ENCODE measurements at places on chromosomes 12 and 14.

GRCh38 chr14:52944254-52944653, 6.6 kb downstream of the FERMT2 start:
- no peak for DNase-seq

DNA sequence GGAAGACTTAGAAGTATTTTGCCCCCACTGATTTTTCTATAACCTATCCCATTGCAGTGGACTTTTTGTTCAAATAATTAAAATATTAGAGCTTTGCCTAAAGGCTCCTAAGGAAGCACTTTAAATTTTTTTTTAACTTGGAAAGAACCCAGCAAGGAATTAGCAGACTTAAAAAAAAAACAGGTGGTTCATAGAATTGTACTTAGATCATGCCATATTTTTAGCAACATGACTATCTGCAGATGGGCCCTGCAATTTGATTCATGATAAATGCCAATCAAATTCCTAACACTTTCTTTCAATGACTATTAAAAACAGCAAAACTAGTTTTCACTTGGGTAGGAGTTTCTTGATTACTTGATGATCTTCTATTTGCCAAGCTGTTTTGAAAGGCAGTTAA, 11.5 kb downstream of the ADAMTS20 start:
- DNase-seq = no peak

- DNase-seq = no peak
Observed at GRCh38 chr12:52573743-52574142, at the start of gene KRT74. Gene KRT74, minus strand, starts transcription at chr12:52573843. Its CDS starts 66 bp downstream, at chr12:52573777.

DNA sequence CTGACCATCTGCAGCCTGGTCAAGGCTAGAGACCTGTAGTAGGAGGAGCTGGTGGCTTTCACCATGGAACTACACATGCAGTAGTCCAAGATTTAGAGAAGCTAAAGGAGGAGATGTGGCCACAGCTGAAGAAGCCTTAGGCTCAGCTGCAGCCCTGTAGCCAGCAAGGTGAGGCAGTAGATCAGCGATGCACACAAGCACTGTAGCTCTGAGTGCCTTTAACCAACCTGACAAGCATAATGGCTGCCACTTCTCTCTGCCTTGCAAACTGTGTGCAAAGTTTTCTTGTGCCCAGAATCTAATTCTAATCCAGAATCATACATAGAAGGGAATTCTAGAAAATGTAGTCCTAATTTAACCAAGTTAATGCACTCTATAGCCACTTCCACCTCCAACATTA, 159.0 kb upstream of the ARID2 start:
- no peak for DNase-seq

DNA sequence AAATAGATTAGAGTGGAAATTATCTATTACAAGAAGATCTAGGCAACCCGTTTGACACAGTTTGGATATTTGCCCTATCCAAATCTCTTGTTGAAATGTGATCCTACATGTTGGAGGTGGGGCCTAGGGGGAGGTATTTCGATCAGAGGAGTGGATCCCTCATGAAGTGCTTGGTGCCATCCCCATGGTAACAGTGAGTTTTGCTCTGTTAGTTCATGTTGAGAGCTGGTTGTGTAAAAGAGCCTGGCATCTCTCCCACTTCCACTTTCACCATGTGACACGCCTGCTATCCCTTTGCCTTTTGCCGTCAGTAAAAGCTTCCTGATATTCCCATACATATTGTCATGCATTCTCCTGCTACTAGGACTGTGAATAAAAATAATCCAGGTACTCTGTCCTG, 66.4 kb upstream of the FLRT2 start:
- DNase-seq = no peak

GRCh38 chr14:45434221-45434620, 181.2 kb upstream of the MIS18BP1 start:
- DNase-seq = no peak

GRCh38 chr12:109925185-109925840, 25.2 kb downstream of the TCHP start:
- peak; percentile 10 for DNase-seq

DNA sequence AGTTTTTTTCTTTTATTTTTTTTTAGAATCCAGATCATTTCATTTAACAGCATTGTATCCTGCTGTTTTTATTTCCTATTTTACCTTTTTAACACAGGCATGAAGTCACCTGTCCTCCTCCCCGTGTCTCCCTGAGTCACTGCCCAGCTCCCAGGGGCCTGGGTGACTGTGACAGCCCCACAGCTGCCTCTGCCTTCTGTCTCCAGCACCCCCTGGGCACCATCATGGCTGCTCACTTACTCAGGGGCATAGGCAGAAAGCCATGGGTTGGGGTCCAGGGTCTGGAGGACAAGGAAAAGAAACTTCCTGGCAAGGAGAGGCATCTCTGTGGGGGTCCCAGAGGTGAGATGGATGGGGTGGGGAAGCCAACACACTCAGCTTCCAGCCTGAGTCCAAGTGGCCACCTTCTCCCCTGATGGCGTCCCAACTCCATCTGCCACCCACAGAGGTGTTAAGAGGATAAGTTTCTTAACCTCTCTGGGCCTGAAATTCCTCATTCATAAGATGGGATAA, 25.3 kb downstream of the TMEM63C start:
- no peak for DNase-seq

- DNase-seq = peak; percentile 29
Observed at GRCh38 chr12:126384026-126384564, 1318.9 kb downstream of the AACS start.

GRCh38 chr14:100332071-100332639, 9.0 kb downstream of the SLC25A47 start:
- no peak for DNase-seq

GRCh38 chr12:47343684-47344567, 264.2 kb upstream of the AMIGO2 start:
- DNase-seq = no peak

DNA sequence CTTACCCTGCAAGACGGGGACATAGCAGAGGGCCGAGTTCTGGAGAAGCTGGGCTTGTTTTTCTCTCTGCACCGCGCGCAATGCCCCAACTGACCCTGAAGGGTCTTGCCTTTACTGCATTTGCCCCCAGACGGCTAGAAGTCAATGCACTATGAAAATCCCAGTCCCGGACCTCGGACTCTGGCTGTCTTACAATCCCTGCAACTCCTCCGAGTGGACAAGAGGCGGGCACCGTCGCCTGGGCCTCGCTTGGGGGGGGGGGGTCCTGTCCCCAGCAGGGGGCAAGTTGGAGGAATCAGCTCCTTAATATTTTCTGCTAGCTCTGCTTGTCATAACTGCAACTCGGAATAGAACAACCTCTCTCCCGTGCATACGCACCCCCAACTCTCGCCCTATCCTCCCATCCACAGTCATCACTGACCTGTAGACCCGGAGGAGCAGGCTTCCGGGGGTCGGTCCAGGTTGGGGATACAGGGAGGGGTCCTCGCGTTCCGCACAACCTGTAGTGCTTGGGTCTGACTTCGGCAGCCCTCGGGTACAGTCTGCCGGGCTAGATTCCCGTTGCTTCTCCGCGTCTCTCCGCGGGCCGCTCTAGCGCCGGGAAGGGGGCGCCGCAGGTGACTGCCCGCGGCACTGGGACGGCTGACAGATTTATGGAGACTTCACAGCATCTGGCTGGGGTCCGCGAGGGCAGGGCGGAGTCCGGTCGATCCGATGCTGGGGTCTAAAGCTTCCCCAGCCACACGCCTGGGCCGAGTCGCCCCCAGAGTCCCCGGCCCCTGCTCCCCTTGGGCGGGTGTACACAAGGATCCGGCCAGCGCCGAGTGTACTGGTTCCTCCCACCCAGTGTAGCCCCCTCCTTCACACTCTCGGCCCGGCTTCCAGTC, 3.3 kb upstream of the PAX9 start:
- peak; percentile 46 for DNase-seq

GRCh38 chr14:22512106-22512814, 76.8 kb downstream of the DAD1 start:
- DNase-seq = no peak

DNA sequence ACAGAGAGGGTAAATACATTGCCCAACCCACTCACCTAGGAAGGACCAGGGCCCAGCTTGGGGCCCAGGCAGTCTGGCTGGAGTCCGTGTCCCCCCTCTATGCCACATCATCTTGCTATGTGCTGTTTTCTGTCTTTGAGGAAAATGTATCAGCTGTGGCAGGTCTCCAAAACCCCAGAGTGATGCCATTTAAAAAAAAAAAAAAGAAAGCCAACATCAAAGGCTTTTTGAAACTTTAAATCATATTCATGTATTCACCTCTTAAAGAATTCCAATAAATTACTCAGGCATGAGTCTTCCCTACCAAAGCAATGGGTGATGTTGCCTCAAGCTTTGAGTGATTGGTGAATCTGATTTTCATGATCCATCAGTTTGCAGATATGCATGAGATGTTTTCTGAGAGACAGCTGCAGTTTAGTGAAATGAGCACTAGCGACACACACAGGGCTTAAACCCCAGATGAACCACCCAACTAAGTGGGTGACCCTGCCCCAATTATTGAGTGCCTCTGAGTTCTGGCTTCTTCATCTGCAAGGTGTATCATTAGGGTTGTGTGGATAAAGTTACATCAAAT, 6.1 kb downstream of the KRT81 start:
- no peak for DNase-seq

DNA sequence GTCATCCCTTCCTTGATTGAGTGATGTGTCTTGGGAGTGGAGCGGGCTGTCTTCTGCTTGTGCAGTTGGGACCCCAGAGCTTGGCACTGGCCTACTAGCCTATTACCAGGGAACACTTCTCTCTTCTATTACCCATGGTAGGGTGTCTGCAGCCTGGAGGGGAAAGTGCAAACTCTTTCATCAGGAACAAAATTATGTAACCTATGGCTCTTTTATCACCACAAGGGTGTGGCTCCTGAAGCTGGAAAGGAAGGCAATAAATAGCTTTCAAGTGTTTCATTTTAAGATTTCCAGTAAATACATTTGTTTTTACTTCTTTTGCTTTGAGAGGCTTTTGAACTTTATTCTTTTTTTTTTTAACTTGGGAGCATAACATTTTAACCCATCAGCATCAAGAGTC, 349.7 kb upstream of the FAR2 start:
- no peak for DNase-seq

DNA sequence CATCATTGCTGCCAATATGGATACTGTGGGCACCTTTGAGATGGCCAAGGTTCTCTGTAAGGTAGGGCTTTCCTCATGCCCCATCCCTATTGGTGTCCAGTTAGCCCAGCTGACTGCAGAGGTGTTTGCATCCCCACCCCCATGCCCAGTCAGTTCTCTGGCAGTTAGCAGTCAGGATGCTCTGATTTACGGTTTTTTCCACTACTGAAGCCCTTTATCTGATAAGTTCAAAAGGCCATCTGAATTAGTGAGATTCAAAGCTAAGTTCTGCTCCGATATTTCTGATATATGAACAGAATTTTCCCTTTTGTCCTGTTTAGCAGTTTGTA, 773 bp downstream of the GMPR2 start:
- no peak for DNase-seq

DNA sequence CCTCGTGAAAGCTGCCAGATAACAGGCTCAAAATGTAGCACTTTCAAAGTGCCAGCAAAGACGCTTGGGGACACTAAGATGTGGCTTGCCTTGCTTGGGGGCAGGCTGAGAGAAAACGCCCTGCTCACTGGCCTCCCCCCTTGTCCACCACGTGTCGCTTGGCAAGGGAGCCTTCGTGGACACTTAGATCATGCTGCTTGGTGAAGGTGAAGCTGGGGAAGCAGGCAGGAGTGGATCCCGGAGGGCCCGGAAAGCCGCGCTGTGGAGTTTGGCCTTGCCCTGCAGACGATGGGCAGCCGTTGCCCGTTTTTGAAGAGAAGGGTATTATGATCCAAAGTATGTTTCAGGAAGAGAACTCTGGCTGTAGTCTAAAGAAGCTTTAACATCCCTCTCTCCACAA, 53.4 kb upstream of the BDKRB2 start:
- DNase-seq = no peak

DNA sequence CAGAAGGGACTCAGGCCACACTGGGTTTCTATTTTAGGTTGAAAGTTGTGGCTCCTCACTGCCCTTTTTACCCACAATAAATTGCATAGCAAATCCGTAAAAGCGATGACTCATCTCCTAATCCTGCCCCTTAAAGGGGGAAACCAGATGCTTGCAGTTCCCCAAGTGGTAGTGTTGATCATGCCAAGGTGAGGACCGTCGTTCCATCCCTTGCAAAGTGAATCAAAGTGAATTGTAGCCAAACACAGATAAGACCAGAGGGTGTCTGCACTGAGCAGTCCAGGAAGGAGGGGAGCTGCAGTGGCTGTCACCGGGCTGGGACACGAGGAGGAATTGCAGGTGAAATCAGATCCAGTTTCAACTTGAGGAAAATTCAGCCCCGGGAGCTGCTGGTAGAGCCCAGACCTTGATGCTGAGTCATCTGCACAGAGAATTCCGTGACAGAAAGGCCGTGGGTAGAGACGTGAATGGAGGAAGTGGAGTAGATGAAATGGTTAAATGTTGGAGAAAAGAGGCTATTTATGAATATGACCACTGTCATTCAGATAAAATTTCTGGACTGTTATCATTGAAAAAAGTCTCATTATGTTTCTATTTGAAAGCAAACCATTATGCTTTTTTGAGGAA, 44.2 kb upstream of the MMP17 start:
- no peak for DNase-seq

- DNase-seq = no peak
Observed at GRCh38 chr14:97705976-97706375, 908.8 kb downstream of the VRK1 start.

GRCh38 chr14:95679148-95679815, 6.9 kb upstream of the TCL1B start:
- no peak for DNase-seq

DNA sequence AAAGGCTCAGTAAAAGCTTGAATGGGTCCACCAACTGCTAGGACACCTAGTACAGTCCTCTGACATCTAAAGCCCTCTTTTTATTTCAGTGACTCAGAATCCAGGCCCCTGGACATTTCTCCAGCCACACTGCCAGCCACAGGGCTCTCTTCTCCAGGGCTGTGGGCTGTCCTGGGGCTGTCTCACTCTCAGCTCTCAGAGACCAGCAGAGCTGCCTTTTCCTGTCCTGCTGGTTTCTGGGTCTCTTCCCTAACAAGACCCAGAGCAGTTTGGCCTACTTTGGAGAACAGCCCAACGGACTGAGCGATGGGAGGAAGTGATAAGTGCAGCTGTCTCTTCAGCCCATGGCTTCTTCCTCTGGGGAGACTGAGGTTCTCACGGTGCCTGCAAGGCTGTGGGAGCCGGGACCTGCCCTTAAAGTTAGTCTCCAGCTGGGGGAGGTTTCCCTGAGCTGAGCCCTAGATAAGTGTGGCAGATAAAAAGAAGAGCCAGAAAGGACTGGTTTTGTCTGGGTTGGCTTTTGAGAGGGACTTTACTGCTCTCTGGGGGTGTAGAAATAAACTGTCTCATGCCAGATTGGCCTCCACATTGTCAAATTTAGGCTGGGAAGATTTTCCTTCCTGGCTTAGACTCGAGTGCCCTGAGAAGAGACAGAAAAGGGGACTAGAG, 979.8 kb downstream of the VRK1 start:
- DNase-seq = no peak

GRCh38 chr14:100384819-100385813, 62.0 kb downstream of the SLC25A47 start:
- peak; percentile 44 for DNase-seq
